ENCODE measurements at places on chromosomes 2 and 18.

DNA sequence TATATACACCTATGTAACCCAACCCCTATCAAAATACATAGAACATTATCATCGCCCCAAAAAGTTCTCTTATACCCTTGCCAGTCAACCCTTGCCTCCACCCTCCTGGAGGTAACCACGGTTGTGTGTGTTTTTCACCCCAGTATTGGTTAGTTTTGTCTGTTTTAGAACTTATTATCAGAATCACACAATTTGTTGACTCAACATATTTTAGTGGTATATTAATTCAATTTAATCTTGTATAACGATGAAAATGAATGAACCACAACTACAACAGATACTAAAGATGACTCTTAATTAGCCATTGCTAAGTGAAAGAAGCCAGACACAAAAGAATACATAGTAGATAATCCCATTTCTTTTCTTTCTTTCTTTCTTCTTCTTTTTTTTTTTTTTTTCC is 19.3 kb downstream of the ACOXL start:
- no peak for DNase-seq

- DNase-seq, result no peak
Observed at GRCh38 chr18:71673498-71673897, 870.6 kb downstream of the CBLN2 start.

DNA sequence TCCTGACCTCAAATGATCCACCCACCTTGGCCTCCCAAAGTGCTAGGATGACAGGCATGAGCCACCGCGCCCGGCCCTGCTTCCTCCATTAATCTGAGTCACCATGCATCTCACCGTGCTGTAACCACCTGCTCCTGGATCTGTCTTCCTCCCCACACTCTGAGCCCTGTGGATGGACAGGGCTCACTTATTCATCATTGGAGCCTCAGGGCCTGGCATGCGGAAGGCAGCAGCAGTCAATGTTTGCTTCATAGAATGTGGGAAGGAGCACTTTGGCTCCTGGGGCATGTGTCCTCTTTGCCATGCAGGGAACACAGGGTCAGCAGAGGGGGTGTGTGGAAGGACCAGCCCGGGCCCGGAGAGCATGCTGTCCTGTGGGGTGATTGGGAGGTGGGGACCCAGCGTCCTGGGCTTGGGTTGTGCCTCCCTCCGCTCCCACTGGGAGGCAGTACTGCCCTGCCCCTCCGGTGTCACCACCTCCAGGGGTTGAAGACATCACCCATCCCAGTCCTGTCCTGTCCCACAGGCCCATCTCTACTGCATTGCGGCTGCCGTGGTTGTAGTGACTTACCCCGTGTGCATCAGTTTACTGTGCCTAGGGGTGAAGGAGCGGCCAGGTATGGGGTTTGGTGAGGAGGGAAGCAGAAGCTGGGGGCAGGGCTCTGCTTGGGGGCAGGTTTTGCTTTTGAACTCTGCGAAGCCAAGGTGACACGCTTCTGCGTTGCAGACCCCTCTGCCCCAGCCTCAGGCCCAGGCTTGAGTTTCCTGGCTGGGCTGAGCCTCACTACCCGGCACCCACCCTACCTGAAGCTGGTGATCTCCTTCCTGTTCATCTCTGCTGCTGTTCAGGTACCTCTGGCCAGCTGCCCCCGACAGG is 11.5 kb downstream of the MFSD2B start:
- DNase-seq, result no peak

DNA sequence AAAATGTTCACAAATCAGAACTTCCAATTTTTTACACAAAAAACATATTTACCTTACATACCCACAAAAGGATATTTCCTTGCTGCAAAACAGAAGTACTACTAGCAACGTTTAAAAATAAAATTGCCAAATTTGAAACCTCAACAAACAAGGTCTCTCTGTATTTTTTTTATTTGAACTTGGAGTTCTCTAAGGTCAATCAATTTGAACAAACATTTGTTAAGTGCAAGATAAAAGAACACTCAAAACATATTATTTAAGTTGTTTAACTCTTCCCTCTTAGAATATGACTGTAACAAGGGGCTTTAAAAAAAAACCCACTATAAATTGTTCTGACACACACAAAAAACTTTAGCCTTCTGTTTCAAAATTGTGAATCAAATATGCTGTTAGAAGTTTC is 29.6 kb downstream of the PNO1 start:
- no peak for DNase-seq

All from stimulated activated CD4-positive, alpha-beta T cell treated with anti-CD3 and anti-CD28 coated beads, TNF-alpha, amount 100 ng/mL, for 24 hours (primary cell).